ENCODE measurements at places on chromosomes 16 and 17.

GRCh38 chr16:84354306-84354705 is 14.0 kb upstream of the ATP2C2 start:
- DNase-seq: no peak

DNA sequence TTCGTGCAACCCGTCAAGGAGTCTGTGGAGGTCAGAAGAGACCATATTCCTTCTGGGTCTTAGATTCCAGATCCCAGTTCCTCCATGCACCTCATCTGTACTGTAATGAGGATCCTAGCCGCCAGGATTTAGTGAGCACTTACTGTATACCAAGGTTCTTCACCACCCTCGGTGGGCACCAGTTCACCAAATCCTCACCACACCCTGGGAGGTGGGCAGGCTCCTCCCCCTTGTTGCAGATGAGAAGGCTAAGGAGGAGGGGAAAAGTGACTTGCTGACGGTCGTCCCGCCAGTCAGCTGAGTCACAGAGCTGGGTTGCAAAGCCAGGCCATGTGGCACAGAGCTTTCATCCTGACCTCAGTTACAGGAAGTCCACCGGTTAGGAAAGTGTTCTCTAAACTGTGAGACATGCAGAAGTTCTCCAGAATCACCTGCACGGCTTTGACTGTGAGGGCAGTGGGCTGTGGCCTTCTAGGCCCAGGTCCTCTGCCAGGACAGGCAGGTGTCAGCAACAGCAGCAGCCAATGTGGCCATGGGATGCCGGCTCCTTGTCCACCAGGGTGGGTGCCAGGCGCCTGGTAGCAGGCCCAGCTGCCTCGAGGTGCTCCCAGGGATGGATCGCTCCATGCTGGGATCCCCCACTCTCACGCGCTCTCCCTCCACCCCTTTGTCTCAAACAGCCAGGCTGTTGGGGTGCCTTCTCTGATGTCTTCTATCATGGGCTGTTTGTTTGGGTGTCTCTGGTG is 240.3 kb upstream of the GSE1 start:
- no peak for DNase-seq

DNA sequence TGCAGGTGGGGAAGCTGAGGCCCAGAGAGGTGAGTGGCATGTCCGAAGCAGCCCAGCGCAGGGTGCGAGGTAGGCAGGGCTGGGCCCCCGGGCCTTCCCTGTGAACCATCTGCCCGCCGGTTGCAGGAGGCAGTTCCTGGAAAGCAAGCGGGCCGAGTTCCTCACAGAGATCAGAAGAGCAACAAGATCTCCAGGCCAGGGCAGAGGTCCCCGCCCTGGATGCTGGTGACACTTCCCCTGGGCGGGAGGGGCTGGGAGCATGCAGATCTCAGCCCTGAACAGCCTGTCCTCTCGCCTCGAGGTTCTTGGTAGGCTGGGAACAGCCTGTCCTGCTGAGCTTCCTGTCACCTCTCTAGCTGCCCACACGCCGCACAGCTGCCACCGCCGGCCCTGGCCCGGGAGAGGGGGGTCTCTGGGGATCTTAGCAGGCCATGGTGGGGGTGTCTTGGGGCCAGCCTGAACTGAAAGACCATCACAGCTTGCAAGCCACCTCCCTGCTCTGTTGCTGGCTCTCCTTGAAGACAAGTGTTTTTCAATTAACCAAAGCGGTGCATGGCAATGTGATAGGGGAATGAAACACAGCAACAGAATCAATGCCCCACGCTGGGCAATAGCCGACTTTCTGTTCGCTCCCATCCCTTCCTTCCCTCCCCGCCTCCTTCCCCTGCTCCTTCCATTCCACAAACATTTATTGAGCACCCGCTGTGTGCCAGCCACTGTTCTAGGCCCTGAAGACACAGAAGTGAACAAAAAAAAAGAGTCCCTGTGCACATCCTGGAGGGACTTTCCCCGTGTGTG is 31.7 kb downstream of the SOCS1 start:
- peak; percentile 61 for DNase-seq

GRCh38 chr17:53527473-53527872 is 295.3 kb upstream of the KIF2B start:
- no peak for DNase-seq

DNA sequence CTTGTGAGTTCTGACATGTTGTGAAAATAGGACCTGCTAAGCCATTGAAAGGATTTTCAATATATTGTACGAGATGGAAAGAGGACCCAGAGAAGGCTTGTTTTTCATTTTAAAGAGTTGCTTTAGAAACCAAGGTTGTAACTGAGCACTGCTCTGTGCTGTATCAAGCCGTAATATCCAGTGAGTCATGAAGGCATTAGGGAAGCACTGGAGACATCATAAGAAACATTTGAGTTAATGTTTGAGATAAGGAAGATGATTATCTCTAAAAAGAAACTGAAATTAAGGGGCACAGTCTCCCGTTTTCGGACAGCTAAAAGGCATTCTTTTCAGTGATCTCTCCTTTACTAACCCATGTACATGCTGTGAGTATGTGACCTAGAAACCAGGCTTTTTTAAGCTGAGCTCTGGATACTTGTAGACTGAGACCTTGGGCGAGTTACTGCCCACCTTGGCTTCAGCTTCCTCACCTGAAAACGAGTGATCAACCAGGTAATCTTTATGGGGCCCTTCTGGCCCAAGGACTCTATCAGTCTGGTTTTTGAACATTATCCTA is 149.2 kb upstream of the TBX2 start:
- DNase-seq: no peak

GRCh38 chr16:19912455-19913339 is 28.0 kb upstream of the GPRC5B start:
- DNase-seq: no peak

DNA sequence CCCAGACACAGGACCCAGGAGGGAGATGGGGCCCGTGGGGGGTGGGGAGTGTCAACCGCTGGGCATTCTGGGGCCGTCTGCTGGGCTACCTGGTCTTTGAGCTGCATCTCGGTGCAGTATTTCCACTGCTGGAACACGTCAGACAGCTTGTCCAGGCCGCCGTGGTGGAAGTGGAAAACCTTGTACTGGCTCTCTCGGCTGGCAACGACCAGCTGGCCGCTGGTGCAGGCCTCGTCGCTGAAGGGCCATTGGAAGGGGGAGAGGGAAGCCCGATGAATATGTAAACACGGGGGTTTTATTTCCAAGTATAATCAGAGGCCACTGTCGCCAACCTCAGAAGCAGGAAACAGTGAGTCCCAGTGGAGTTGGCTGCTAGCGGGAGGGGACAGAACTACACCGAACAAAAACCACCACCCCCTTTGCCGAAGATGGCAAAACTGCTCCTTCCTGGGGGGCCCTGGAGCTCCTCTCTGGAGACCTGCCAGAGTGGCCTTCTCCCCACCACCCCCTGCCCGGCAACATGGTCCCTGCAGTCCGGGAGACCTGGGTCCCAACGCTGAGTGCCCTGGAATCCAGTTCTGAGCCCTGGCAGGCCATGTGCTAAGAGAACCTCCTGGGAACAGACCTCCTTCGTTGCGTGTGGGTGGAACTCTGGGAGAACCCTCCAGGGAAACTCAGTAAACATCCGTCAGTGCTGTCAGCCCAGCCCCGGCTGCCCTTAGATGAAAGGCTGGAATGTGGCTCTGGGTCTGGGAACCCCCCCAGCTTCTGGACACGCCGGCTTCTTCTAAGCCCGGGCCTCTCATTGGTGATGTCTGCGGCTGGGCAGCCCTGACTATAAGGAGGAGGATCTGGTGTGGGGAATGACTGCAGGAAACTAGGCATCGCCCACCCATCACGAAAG is 84.1 kb downstream of the TBC1D16 start:
- DNase-seq: no peak

DNA sequence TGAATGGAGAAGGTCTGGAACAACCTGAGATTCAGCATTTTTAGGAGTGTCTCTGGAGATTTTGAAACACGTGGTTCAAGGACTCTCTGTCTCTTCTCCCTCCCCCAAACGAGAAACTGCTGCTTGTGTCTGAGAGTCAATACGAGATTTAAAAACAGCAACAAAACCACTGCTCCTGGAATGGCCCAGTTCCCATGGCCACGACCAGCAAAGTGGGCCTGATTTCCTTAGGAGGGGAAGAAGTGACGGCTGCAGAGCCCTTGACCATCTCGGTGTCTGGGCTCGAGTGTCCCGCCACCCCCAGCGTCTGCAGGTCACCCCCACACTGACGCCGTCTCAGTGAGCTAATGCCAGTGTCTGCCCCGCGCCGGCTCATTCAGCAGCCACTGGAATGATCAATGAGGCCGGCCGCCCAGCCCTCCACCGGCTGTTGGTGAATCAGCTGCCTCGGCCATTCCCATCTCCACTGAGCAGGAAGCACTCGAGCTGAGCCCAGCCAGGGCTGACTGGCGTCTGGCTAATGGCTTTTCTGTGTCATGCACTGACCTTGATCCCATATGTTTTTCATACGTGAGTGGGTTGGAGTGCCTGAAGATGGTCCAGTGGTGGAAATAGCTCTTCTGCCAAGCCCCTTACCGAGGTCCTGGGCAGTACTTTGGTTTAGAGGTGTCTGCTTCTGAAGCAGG is 151.8 kb downstream of the PITPNC1 start:
- DNase-seq: peak; percentile 61

Data from breast epithelium (tissue), 4 donors.